Pulmonary artery endothelial cell (primary cell): ENCODE measurements at places on chromosomes 12 and 14. TPM values are rescaled to one million over a fixed set of nuclear protein-coding genes. Genes with fewer than 3 reads are reported as not detected.

Gene TESPA1
- total RNA-seq, result not detected in 2 replicates

Gene CCDC198
- not detected in 2 replicates for total RNA-seq

Gene GNG2
- total RNA-seq, result 0.20 TPM in 1 of 2 replicates, not detected in the other

Gene FOXG1
- 0.04 and 0.26 TPM in 2 replicates for total RNA-seq

Gene TRPV4
- total RNA-seq, result 0.92 and 1.7 TPM in 2 replicates

Gene ARHGDIB
- total RNA-seq, result 231 and 318 TPM in 2 replicates
